ENCODE measurements at places on chromosomes 2 and 18. TPM values are rescaled to one million over a fixed set of nuclear protein-coding genes. Genes with fewer than 3 reads are reported as not detected.

GRCh38 chr18:76379226-76380126 lies 115.6 kb downstream of the ZNF516 start:
- H3K27me3 ChIP-seq = no peaks in the 10 kb centered on the region
- H3K36me3 ChIP-seq = no peaks in the 10 kb centered on the region
- H3K27ac ChIP-seq = no peak overlapping the region
- no peaks in the 10 kb centered on the region for H3K4me1 ChIP-seq
- no peak overlapping the region for H3K4me3 ChIP-seq

DNA sequence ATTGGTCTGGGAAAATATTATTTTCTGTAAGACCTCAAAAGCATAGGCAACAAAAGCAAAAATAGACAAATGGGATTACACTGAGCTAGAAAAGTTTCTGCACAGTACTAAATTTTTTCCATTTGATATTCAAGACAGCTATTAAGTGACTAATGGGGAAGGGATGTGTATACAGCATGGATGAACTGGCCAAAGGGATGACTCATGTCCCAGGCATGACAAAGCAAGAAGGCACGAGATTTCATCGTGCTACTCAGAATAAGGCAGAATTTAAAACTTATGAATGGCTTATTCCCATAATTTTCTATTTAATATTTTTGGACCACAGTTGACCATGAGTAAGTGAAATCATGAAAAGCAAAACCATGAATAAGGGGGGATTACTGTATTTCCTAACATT lies 1250.1 kb upstream of the GYPC start:
- no peaks in the 10 kb centered on the region for H3K27me3 ChIP-seq
- H3K4me3 ChIP-seq = no peak overlapping the region
- H3K4me1 ChIP-seq = no peaks in the 10 kb centered on the region
- H3K36me3 ChIP-seq = no peaks in the 10 kb centered on the region

GRCh38 chr2:226079671-226080181 lies 680.2 kb downstream of the NYAP2 start:
- H3K4me3 ChIP-seq = no peak overlapping the region
- no peaks in the 10 kb centered on the region for H3K36me3 ChIP-seq
- no peak for DNase-seq
- H3K4me1 ChIP-seq = no peaks in the 10 kb centered on the region

CDKL4 gene
- polyA plus RNA-seq = 0.09 TPM

DNA sequence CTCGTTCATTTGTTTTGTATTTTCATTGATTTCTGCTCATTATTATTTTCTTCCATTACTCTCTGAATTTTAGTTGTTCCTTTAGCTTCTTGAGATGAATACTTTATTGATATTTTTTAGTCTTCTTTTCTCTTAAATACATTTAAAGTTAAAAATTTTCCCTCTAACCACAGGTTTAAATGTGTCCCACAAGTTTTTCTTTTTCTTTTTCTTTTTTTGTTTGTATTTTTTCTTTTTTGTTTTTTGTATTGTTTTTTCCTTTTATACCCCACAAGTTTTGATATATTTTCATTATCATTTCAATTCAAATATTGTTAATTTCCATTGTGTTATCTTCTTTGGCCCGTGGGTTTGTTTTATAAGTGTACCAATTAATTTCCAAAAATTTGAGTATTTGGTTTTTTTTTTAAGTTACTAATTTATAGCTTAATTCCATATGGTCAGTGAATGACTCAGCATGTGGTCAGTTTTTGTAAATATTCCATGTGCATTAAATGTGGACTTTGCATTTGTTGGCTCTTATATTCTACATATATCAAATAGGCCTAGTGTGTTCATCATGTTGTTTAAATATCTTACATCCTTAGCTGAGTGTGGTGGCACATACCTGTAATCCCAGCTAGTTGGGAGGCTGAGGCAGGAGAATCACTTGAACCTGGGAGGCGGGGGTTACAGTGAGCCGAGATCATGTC lies 16.2 kb downstream of the CENPO start:
- H3K27me3 ChIP-seq = no peaks in the 10 kb centered on the region
- DNase-seq = no peak
- H3K4me1 ChIP-seq = no peaks in the 10 kb centered on the region
- H3K27ac ChIP-seq = no peak overlapping the region
- no peaks in the 10 kb centered on the region for H3K36me3 ChIP-seq

TNFRSF11A gene
- polyA plus RNA-seq = 25.4 TPM

Measured in small intestine (tissue), 16 donors.